ENCODE measurements at places on chromosomes 11 and 22.

GRCh38 chr11:10696468-10697322 is 3.1 kb upstream of the IRAG1 start:
- DNase-seq: no peak

- peak; percentile 56 for DNase-seq
These were observed 84.9 kb upstream of the RAB1B start for GRCh38 chr11:66183494-66184048.

- no peak for DNase-seq
These were observed 17.1 kb upstream of the B3GAT1 start for GRCh38 chr11:134429106-134429505.

DNA sequence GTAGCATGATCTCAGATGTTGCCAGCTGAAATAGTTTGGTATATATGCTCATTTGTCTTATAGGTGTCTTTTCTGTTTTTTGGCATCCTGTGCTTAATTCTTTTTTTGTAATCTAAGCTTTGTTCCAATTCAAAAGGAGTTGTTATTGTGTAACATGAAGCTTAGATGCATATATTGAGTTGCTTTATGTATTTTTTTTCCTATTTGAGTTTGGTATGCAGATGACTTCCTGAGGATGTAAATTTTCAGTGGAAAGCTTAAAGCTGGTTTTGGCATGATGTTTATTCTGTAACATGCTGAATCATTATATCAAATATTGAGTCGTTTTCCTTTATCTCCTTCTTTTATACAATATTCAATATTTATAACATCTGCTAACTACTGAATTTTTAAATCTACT is 69.4 kb downstream of the DDX10 start:
- DNase-seq: no peak

DNA sequence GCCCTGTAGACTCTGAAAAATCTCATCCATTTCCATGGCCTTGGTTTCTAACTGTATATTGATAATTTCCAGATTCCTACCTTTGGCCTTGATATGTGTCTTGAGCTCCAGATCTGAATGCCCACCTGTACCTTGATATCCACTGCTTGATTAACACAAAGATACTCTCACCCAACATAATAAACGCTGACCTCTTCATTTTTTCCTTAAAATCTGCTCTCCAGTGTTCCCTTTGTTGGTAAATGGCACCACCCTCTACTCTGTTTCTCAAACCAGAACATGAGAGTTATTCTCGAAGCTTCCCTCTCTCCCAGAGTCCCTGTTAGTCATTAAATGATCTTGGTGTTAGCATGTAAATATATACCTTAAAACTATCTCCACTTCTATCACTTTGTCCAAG is 13.4 kb downstream of the TUG1 start:
- no peak for DNase-seq

DNA sequence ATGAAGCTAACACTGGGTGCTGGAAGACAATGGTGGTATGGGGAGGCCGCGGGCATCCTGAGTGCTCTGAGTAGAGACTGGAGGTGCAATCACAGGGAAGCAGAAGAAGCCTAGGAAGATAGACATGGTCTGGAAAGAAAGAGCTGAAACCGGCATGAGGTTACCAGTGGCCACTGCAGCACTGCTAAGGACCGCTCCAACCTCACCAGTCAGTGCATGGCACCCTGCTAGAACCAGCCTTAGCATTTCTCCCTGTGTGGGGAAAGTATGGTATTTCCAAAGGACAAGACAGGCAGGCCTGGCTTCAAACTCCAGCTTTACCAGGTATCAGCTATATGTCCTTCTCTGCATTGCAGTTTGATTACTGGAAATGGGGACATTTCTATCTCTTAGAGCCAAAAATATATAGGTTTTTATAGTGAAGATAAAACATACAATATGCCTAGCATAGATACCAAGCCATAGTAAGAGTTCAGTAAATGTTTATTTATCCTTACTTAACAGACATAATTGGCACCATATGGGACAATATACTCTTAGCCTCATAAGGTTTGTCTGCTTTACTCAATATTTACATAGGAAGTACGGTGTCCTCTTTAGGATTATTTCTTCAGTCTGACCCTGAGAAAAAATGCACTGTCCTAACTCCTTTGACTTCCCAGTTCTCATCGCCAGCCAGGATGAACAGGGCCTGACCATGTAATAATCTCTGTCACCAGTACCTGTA is 231.1 kb downstream of the TENM4 start:
- no peak for DNase-seq

DNA sequence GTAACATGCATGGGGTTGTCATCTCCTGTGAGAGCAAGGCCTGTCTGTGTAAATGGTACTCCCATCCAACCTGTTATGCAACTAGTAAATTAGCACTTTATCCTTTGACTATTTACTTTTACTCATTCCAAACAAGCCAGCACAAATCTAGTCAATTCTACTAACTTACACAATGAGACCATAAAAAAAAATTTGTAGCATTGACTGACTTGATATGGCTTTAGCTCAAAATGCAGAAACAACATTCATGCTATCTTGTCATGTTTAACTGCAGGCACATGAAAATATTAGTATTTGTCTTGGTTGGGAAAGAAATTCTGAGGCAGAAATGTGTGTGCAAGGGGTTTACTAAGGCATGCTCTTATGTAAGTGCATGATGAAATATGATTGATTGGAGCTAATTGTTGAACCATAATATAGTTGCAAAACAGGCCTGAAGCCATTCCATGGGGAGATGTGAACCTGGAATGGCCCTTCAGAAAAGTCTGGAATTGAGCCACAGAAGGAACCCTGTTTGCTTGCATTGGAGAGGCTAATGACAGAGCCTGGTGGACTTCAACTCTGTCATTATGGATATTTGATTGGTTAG is 2.5 kb downstream of the SLC22A25 start:
- no peak for DNase-seq

GRCh38 chr22:21094911-21095772 is 49.4 kb downstream of the LRRC74B start:
- DNase-seq: no peak

- peak; percentile 90 for DNase-seq
These were observed 1.8 kb downstream of the SRSF8 start for GRCh38 chr11:95068549-95068948.

- DNase-seq: no peak
These were observed 6.8 kb upstream of the PLAAT3 start for GRCh38 chr11:63621071-63621470.
